ENCODE measurements at places on chromosomes 4 and X. TPM values are rescaled to one million over a fixed set of nuclear protein-coding genes. Genes with fewer than 3 reads are reported as not detected.

The DGKK gene
- total RNA-seq, result 0.21 TPM

GRCh38 chr4:138225477-138225876, 16.7 kb downstream of the SLC7A11 start:
- H3K27ac ChIP-seq, result no peak overlapping the region
- DNase-seq, result no peak
- H3K4me1 ChIP-seq, result no peaks in the 10 kb centered on the region

The PFKFB1 gene
- 0.27 TPM for total RNA-seq

The FAM241A gene
- total RNA-seq, result 5.0 TPM

- H3K4me3 ChIP-seq, result no peak overlapping the region
- H3K27me3 ChIP-seq, result no peaks in the 10 kb centered on the region
- H3K36me3 ChIP-seq, result no peaks in the 10 kb centered on the region
- DNase-seq, result no peak
- peaks cover 26% of the 10 kb centered on the region for H3K4me1 ChIP-seq
Measured at GRCh38 chr4:39051492-39051891, 10.5 kb upstream of the KLHL5 start.

- no peak overlapping the region for H3K4me3 ChIP-seq
- peaks cover 30% of the 10 kb centered on the region for H3K4me1 ChIP-seq
- DNase-seq, result no peak
Measured at GRCh38 chrX:132483488-132483887, 5.3 kb downstream of the MBNL3 start.

DNA sequence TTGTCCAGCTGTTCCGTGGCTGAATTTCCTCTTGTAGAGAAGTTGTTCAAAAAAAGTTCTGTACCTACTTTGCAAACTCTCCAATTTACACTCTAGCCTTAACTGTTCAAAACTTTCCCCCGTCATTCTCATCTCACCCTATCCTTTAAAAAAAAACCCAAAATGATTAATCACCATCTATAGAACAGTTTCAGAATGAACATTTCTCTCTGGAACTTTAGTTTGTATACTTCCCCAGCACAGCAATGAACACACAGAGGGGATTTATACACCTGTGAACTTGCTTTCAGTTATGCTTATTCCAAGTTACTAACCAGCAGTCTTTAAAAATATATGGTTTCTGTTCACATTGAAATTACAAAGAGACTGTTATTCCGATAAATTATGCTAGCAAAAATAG, 1.2 kb downstream of the GEMIN8 start:
- no peaks in the 10 kb centered on the region for H3K27me3 ChIP-seq
- peaks cover 28% of the 10 kb centered on the region for H3K4me1 ChIP-seq
- no peak overlapping the region for H3K27ac ChIP-seq
- H3K36me3 ChIP-seq, result no peaks in the 10 kb centered on the region
- peak overlapping the region; percentile 62 for H3K4me3 ChIP-seq
- DNase-seq, result no peak

Data from lower lobe of right lung (tissue), 2 donors.